AG04450 (cell line): ENCODE measurements at places on chromosomes 11 and 22. TPM values are rescaled to one million over a fixed set of nuclear protein-coding genes. Genes with fewer than 3 reads are reported as not detected.

Gene UCP2
- polyA plus RNA-seq, result 4.7 and 5.9 TPM in 2 replicates

DNA sequence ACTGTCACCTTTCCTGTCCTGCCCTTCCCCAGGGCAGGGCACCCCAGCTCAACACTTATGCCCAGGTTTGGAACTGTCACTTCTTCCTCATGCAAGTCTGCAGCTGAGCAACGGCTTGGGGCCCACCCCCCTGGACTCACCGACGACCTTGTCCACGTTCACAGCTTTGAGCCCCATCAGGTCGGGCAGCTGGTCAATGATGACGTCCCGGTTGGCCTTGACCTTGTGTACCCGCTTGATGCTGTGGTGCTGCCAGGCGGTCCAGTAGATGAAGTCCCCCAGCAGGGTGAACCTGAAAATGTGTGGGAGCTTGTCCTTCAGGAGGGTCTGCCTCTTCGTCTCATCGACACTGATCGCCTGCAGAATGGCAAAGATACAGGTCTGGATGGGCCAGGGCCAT is 135.0 kb downstream of the CRYBB2 start:
- no peak for DNase-seq

DNA sequence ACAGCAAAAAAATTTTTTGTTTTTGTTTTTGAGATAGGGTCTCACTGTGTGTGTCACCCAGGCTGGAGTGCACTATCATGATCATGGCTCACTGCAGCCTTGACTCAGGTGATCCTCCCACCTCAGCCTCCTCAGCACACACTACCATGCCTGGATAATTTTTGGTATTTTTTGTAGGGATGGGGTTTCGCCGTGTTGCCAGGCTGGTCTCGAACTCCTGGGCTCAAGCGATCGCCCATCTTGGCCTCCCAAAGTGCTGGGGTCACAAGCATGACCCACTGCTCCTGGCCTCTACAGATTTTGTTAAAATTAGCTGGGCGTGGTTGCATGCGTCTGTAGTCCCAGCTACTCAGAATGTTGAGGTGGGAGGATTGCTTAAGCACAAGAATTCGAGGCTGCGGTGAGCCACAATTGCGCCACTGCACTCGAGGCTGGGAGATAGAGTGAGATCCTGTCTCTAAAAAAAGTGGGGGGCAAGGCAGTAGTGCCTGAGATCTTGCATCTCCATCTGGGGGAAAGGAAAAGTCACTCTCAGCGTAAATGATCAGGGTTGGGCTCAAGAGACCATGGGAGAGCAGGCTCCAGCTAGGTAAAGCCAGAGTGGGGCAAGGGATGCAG is 10.6 kb upstream of the DGKZ start:
- no peak for DNase-seq

DNA sequence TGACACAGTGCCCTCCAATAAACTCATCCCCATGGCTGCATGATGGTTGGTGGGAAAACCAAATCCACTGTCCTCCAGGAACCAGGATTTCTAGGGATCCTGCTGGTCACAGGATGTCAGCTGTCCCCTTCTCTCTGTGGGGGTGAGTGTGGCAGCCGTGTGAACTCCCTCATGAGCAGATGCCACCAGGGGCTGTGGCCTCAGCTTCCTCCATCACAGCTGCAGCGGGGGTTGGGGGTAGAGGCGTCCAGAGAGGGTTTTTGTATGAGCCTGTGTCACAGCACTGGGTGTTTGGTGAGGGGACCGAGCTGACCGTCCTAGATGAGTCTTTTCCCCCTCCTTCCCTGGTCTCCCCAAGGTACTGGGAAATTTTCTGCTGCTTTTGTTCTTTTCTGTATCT is 26.4 kb downstream of the IGLL5 start:
- no peak for DNase-seq

Gene APOL5
- 0.07 and 0.14 TPM in 2 replicates for polyA plus RNA-seq

DNA sequence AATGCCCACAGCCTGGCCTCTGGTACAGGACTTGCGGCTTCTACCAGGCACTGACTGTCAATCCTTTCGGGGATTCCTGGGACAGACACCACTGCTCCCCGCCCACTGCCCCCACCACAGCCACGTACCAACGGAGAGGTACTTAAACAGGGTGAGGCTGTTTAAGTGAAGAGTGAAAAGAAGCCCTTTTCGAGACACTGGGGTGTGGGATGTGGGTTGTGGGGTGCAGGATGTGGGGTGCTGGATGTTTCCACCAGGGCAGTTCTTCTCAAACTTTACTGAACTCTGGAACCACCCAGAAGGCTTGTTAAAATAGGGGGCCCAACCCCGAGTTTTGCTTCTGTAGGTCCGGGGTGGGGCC is 34.2 kb upstream of the PRR5 start:
- DNase-seq, result no peak

Gene HDHD5
- polyA plus RNA-seq, result 14.4 and 17.0 TPM in 2 replicates

GRCh38 chr11:3865388-3866193 is 10.1 kb downstream of the STIM1 start:
- peak; percentile 41 for DNase-seq

Gene POU2AF1
- not detected in 2 replicates for polyA plus RNA-seq

DNA sequence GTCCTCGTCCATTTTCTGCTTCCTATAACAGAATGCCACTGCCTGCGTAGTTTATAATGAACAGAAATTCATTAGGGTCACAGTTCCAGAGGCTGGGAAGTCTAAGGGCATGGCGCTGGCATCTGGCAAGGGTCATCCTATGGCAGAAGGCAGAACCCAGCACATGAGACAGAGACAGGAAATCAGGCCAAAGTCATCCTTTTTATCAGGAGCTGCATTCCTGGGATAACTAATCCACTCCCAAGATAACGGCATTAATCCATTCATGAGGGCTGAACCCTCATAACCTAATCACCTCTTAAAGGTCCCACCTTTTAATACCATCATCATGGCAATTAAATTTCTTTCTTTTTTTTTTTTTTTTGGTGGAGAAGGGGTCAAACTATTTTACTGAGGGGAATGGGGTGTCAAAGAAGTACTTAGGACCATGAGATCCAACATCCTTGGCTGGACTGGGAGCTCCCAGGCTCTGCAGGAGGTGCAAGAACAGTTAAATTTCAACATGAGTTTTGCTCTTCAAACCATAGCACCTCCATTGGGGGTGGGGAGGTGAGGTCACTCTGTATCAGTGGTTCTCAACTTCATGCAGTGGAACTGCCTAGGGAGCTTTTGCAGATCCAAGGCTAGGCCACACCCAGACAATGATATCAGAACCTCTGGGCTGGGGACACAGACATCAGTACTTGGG is 4.4 kb downstream of the TMEM109 start:
- DNase-seq, result no peak

DNA sequence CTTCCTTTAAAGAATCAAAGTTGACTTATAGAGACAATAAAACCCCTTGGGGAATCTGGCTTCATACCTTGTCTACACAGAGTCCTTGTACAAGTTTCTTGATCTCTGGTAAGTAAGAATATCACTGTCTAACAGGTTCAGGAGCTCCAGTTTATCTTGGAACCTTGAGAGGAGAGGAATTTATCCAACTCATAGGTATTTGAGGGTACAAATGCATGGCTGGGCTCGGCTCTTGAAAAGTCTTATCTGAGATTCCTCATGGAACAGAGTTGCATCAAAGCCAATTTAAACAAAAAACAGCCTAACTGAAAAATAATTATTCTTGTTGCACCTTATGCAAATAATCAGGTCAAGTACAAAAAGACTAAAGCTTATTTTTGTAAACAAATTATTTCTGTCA is 33.4 kb downstream of the CARD18 start:
- DNase-seq, result no peak

DNA sequence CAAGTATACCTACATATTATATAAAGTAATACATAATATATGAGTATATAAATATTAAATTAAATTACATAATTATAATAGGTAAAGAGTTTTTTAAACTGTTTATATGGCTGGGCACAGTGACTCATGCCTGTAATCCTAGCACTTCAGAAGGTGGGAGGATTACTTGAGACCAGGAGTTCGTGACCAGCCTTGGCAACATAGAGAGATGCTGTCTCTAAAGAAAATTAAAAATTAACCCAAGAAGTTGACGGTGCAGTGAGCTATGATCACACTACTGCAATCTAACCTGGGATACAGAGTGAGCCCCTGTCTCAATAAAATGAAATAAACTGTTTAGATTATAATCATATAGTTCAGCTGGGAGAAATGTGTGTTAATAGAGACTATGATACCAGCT is 363.0 kb downstream of the DDX10 start:
- DNase-seq, result no peak

Gene TPBGL
- 0.02 TPM in 1 of 2 replicates, not detected in the other for polyA plus RNA-seq

DNA sequence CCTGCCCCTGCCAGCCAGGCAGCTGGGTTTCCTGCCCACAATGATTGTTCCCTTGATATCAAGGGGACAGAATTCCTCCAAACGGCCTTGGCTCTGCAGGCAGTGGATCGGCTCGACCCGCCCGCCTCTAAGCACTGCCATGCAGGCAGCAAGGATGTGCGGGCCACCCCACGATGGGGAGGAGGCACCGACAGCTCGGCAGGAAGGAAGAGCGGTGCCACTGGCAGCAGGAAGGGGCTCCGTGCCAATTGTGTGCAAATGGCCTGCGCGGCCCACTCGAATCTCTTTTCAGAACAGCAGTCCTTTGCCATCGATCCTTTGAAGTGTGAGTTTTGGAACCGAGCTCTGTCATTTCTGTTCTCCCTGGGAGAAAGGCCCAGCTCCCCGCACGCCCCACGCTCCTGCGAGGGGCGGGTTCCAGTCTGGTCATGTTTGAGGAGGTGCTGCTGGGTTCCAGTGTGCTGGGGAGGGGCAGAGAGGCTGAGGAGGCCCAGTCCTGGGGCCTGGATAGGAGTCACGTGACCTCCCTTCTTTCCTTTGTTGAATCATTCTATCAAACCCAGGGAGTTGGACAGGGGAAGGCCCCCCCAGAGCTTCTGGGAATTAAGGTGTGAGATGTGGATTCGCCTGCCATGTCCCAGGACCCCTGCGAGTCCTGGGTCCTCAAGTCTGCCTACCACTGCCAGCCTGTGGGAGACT is 406.0 kb downstream of the CTTN start:
- DNase-seq, result no peak

Gene BARX2
- not detected in 2 replicates for polyA plus RNA-seq

Gene CSRP3
- polyA plus RNA-seq, result not detected in 2 replicates

DNA sequence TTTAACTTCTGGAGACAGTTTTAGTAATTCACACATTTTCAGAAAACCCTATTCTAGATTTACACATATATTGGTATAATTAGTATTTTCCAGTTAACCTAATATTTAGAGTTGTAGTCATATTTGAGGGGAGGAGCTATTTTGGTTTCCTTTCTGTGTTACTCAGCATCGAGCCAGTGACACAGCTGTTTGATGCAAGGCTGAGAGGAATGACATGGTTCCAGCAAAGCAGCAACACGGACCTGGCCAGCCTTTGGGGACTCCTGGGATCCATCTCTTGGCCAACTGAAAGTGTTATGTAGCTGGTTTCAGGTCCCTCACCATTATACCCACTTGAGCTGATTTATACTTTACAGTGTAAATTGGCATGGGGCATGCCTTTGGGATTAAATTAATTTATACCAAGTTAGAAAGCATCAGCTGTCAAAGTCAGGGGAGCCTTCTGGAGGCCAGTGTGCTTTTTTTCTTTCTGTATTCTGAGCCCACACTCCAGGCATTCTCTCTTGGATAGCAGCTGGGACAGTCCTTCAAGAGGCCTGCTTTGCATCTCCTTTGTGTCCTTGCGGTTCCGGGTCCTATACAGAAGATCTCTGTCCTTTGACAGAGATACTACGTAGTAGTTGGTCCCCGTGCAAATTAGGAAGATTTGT is 91.3 kb upstream of the SLC25A18 start:
- no peak for DNase-seq

GRCh38 chr22:49296561-49296960 is 531.1 kb downstream of the BRD1 start:
- no peak for DNase-seq

- DNase-seq, result no peak
Observed at GRCh38 chr22:19997561-19998231, 18.9 kb downstream of the ARVCF start.

Gene RAC2
- 25.0 and 35.9 TPM in 2 replicates for polyA plus RNA-seq

DNA sequence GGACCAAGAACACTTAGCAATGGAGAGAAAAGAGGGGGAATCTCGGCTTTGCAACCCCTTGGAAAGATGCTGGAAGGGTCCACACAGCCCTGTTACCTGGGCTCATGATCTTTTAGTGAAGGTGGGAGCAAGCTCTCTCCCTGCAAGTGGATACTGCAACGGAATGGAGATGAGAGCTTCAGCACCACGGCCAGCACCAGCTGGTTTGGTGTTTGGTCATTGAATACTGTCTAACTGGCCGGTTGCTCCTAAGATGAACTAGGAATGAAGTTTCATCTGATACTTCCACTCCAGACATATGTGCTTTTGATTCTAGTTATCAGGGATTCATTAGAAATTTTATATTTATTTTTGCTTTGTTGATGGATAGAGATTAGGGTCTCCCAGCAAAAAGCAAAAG is 16.3 kb downstream of the HTR3A start:
- no peak for DNase-seq

DNA sequence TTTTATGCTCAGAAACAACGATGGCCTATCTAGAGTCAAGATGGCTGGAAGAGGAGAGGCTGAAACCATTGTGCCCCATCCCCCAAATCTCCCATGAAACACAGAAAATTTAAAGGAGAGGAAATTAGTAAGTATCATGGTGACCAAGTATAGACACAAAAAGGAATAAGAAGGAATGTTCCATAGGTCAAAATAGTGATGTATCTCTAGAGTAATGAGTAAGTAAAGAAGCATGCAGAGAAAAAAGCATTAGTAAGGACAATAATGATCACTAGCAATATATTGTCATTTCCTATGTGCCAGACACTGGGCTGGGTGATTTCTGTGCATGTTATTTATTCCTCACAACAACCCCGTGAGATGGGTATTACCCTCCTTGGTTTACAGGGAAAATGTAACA is 2.6 kb upstream of the SLC22A24 start:
- no peak for DNase-seq

Gene AIFM3
- 0.15 and 0.27 TPM in 2 replicates for polyA plus RNA-seq

Gene KRTAP5-2
- polyA plus RNA-seq, result not detected in 2 replicates

GRCh38 chr22:20579273-20580120 is 72.1 kb downstream of the MED15 start:
- DNase-seq, result no peak

DNA sequence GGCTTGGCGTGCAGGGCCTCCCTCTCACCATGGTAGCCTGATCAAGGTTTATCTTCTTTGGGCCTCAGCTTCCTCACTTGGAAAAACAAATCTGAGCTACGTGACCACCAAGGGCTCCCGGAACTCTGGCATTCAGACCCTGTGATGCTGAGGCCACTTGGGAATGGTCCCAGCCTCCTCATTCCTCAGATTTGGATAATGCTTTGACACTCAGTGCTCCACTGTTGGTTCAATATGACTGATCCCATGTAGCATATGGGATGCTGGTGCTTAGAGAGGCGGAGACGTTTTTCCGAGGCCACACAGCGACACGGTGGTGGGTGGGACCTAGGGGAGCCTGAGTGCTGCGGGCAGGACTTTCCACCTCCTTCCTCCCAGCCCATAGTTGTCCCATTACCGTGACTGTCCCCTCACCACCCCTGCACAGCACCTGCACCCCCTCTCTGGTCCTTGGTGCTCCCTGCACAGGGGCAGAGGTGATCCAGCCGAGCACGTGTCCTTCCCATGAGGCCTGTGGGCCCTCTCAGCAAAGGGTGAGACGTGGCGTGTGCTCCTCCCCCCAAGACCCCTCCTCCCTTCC is 23.1 kb downstream of the MB start:
- DNase-seq, result no peak
